ENCODE measurements at places on chromosomes 16 and 17. TPM values are rescaled to one million over a fixed set of nuclear protein-coding genes. Genes with fewer than 3 reads are reported as not detected.

- no peak for DNase-seq
Measured at GRCh38 chr16:24908716-24909115, 63.0 kb downstream of the SLC5A11 start.

DNA sequence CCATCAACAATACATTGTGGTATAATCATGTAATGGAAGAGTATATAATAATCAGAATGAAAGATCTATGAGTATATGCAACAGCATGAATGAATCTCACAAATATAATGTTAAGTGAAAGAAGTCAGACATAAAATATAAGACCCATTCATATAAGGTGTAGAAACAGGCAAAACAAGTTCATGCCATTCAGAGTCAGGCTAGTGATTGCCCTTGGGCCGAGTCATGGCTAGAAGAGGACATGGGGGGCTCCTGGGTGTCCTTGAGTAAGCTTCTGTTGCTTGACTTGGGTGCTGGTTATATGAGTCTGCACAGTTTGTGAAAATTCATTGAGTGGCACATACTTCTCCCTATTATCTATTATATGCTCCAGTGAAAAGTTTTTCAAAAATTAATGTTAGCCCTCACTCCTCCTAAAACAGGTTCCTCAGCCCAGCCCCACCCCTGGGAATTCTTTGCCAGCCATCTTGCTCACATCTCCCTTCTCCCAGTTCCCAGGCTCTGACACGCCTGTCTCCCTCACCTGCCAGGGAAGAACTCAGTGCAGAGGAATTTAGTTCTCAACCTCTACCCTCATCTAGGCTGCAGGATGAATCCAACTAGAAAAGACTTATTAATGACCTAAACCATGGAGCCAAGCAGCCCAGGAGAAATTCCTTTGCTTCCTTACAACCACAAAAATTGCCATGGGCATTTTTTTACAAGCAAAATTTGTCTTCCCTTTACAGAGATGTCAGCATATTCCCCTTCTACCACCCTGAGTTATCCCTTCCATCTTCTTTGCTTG is 52.4 kb upstream of the NFAT5 start:
- DNase-seq: no peak

- peak; percentile 78 for DNase-seq
Measured at GRCh38 chr16:87723226-87723623, 42.6 kb downstream of the KLHDC4 start.

GRCh38 chr16:852451-853185 is 52.1 kb upstream of the GNG13 start:
- peak; percentile 53 for DNase-seq

Gene PLEKHG4
- 2.4 TPM for total RNA-seq

GRCh38 chr16:70749006-70749678 is 51.8 kb downstream of the VAC14 start:
- DNase-seq: peak; percentile 39

Gene ARHGAP23
- 96.9 TPM for total RNA-seq

DNA sequence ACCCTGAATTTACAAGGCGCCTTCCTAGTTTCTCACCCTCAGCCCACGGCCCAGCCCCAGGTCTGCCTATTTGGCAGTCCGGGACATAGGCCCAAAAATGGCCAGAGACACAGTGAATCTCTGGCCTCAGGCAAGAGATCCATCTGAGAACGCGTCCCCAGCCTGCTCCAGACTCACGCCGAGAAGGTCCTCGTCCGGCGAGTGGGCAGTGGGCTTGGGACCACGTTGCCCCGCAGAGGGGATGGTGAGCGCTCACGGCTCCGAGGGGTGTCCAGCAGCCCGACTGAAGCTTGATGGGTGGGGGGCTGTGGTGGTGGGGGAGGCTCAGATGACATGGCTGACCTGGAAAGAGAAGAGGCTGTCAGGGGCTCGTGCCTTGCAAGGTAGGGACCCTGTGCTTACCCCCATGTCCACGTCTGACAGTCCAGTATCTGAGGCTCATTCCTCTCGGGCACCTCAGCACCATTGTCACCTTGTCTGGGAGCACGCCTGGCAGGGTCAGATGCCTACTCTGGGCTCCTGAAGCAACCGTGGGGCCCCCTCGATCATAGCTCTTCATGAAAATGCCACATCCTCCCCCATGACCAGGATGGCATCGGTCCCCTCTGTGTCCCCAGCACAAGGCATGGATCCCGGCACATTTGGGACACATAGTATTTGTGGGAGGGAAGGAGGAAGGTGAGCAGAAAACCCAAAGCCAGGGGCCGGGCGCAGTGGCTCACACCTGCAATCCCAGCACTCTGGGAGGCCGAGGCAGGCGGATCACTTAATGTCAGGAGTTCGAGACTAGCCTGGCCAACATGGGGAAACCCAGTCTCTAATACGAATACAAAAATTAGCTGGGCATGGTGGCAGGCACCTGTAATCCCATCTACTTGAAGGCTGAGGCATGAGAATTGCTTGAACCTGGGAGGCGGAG is 9.6 kb downstream of the CARHSP1 start:
- no peak for DNase-seq

DNA sequence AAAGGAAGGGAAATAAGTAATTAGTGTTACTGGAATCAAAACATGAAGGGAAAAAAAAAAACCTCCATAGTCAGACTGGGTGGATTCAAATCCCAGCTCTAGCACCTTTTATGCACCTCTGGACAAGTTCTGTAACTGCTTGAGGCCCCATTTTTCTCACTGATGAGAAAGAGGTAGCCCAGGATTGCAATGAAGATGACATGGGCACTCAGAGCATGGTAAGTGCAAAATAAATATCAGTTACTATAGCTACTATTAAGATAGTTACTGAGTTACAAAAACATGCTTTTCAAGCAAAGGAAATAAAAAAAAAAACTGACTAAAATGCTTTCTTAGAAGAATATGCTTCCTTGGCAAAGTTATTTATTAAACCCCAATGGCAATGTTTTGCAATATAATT is 58.8 kb downstream of the CEP95 start:
- DNase-seq: no peak

Gene TP53TG3B
- not detected for total RNA-seq

Gene NDUFAB1
- total RNA-seq: 427 TPM

DNA sequence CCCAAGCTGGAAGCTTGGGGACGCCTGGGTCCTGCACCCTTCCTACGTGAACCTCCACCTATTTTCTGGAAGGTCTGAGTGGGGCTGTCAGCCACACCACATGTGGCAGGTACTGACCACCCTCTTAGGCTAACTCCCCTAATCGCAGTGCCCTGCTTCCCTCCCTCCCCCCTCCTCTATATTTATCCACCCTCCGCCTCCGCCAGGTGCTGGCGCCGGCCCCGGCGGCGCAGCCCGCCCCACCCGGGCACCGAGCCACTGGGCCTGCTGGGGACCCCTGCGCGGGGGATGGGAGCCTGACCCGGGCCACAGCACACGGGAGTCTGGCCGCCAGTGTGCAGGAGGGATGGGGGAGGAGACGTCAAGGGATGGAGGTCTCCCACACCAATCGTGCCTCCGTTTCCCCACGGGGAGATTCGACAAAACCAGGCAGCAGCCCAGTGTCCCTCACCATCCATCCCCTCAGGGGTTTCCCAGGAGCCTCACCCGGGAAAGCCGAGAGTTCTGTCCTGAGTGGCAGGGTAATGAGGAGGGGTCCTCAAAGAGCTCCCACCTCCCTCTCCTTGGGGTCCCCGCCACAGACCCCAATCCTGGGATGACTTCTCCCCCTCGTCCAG is 1.3 kb downstream of the PLEKHH3 start:
- DNase-seq: peak; percentile 76

Gene SULT1A4
- 3.4 TPM for total RNA-seq

DNA sequence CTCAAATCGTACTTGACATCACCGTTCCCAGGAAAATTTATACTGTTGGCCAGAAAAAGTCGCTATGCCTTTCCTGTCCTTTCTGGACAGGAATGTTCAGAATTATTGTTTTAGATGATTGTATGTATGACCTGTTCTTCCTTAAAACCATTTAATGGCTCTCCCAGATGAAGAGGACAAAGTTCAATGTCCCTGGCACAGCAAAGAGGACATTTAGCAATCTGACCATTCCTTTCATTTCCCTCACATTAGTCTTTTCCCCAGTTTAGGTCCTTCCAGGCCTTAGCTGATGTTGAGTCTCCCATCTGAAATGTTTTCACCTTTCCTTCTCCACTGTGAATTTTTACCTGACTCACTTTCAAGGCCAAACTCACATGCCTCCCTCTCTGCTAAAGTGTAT is 938.9 kb downstream of the CDH11 start:
- DNase-seq: no peak

Gene PRAC1
- total RNA-seq: not detected

GRCh38 chr16:67531247-67531646 is 2.6 kb downstream of the RIPOR1 start:
- DNase-seq: peak; percentile 32

GRCh38 chr16:87806641-87807546 is 41.1 kb upstream of the KLHDC4 start:
- DNase-seq: peak; percentile 84

GRCh38 chr17:2712300-2713043 is 908 bp upstream of the CLUH start:
- DNase-seq: peak; percentile 59

Gene FBXW10B
- total RNA-seq: 0.40 TPM

DNA sequence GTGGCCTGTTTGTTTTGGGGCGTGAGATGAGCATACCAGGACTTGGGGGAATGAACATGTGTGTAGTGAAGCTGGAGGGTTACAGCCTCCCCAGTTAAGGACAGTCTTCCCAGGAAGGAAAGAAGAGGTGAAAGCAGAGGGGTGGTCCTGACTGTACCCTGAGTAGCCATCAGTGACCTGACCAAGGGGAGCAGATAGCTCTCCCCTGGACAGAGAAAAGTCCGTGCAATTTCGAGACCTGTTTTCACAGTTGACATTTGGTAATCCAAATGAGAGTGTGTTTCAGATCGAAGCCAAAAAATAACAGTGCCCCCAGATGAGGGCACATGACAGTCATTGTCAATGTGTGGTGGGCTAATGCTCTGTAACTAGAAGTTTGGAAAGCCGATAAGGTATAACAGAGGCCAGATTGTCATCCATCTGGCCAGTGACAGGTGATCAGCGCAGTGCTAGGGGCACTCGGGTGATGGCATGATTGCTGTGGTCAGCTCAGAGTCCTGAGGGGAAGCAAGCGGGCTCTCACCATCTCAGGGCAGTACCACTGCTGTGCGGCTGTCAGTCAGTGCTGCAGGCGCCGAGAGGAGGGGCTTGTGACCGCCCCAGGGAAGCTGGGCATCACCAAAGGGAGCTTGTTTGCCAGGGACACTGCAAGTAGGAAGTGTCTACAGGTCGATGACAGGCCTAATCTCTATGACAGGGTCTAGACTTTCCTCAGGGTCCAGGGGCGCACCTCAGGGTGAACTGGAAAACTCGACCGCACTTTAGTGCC is 1.1 kb upstream of the NME2 start:
- DNase-seq: peak; percentile 75

- no peak for DNase-seq
Measured at GRCh38 chr16:19338335-19338734, 52.8 kb downstream of the CLEC19A start.

Gene WSCD1
- total RNA-seq: 3.4 TPM

Gene PRSS22
- not detected for total RNA-seq

DNA sequence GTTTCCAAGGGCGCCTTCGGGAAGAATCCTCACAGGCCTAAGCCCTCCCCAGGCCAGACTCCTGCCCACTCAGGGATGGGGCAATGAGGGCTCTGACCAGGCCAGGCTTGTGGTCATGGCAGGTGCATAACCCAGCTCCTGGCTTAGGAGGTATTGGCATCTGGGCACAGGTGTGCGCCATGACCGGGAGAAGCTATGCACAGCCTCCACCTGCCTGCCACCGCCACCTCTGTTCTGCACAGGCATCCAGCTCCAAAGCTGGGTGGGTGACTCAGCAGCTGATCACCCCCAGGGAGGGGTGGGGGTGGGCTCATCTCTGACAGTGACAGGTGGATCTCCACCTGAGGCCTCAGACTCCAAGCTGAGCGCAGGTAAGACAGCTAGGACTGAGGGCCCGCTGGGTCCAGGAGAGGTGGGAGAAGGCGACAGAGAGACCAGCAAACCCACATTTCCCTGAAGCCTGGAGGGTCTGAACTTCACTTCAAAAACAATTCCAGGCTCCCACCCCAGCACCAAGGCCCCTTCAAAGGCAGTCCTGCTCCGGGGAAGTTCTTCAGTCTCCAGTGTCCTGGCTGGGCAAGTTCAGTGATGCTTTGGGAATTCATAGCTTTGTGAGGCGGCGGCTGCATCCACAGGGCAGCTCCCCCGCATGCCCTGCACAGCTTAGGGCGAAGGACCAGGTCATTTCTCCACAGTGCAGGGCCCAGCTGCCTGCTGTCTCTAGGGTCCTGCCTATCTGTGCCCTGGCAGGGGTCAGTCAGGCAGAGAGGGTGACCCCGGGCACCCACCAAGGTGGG is 121.6 kb upstream of the SMURF2 start:
- no peak for DNase-seq

- DNase-seq: no peak
Measured at GRCh38 chr16:53131050-53131362, 76.2 kb downstream of the CHD9 start.

GRCh38 chr17:69357701-69358100 is 30.8 kb upstream of the ABCA5 start:
- DNase-seq: no peak

GRCh38 chr17:27634776-27635175 is 3.8 kb downstream of the LGALS9 start:
- no peak for DNase-seq

DNA sequence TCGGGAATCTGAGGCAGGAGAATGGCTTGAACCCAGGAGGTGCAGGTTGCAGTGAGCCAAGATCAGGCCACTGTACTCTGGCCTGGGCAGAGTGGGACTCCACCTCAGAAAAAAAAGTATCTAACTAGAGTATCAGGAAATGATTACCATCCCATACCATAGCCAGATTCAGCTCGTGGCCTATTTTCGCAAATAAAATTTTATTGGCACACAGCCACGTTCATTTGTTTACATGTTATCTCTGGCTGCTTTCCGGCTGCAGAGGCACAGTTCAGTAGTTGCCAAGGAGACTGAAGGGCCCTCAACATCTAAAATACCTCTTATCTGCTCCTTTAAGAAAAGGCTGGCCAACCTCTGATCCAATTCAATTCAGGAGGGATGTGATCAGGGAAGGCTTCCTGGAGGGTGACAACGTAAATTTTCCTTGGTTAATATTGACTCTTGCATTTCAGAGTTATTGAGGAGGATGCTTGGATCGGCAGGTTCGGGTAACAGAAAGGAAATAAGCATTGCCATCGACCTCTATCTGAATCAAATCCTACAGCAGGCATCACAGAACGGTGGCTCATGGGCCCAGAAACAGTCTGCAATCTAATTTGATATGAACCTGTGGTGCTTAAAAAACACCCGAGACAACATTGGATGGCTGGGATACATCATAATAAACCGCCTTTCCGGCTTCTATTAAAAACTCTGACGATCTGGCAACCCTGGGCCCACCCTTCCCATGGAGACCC is 73.8 kb downstream of the XYLT1 start:
- peak; percentile 76 for DNase-seq

GRCh38 chr16:10871157-10871991 is 5.6 kb upstream of the CIITA start:
- DNase-seq: peak; percentile 56

Gene TIGD7
- total RNA-seq: 5.1 TPM

DNA sequence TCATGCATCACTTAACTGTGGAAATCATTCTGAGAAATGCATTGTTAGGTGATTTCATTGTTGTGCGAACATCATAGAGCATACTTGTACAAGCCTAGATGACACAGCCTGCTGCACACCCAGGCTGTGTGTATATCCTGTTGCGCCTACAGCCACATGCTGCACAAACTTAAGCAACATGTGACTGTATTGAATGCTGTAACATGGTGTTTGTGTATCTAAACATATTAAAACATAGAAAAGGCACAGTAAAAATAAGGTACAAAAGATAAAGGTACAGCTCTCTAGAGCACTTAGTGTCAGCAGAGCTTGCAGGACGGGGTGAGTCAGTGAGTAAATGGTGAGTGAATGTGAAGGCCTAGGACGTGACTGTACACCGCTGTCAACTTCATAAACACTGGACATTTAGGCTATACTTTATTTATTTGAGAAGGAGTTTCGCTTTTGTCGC is 11.9 kb downstream of the FOXK2 start:
- no peak for DNase-seq
